H7 (cell line): ENCODE measurements at places on chromosomes 1 and 21.

- DNase-seq: no peak
Measured at GRCh38 chr1:210384625-210385024, 55.9 kb downstream of the HHAT start.

DNA sequence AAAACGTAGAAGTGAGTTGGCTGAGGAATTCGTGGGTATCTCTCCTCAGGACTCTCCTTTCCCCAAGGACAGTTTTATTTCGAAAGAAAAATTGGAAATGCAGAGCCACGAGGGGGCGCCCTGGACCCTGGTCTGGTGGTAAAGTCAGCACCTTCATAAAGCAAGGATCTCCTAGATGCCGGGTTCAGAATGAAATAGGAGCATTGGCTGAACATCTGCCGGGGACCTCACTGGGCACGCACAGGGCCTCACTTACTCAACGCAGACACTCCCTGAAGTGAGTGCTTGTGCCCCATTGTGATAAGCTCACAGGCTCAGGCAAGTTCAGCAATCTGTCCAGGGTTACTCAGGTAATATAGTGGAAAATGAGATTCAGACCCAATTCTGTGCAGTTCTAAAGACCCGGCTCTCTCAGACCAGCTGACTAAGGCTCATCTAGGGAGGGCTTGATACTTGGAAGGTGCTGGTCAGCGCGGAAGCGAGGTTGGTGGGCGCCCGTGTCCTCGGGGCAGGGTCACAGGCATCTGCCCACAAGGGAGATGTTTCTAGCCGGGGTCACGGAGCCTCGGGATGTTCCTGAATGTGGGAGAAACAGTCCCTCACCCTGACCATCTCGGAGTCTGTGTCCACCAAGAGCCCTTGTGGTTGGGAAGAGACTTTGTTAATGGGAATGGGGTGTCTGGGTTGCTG is 55.7 kb upstream of the ETV3 start:
- DNase-seq: peak; percentile 89

GRCh38 chr1:7989762-7990428 is 28.4 kb downstream of the PARK7 start:
- DNase-seq: no peak

GRCh38 chr1:45531873-45532272 is 10.2 kb upstream of the PRDX1 start:
- no peak for DNase-seq

DNA sequence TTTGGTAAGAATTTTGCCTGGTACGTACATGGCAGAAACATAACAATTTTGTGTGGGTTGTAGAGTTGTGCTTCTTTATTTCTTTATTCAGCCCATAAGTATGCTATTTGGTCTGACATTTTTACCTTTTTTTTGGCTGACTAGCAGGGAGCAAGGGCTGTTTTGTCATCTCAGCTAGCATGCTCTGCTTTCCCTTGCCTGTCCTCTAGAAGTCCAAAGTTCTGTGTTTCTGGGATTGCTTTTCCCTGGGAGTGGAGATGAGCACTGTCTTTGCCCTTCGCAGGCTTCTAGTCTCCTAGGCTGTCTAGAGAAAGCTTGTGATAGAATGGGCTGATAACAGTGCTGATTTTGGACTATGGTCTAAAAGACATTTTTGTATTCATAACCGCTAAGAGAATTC is 7.5 kb downstream of the UCK2 start:
- no peak for DNase-seq

GRCh38 chr1:211939876-211940468 is 95.4 kb downstream of the INTS7 start:
- no peak for DNase-seq

GRCh38 chr21:29231756-29232529 is 66.8 kb upstream of the BACH1 start:
- no peak for DNase-seq

DNA sequence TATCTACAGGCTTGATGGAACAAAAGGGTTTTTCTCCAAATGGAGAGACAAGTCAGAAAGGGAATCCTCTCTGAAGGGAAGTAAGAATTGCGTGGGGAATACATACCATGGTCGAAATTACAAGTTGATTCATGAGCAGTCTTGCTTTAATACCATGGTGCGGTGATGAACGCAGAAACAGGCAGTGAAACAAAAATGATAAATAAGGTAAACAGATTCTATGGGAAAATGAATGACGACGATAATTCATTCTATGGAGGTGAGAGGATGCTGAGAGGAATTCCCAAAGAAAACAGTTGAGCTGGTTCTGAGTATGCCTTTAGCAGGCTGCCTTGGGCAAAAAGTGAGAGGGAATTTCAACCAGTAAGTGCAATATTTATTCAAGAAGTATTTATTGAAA is 209.4 kb upstream of the RUNX1 start:
- DNase-seq: no peak

DNA sequence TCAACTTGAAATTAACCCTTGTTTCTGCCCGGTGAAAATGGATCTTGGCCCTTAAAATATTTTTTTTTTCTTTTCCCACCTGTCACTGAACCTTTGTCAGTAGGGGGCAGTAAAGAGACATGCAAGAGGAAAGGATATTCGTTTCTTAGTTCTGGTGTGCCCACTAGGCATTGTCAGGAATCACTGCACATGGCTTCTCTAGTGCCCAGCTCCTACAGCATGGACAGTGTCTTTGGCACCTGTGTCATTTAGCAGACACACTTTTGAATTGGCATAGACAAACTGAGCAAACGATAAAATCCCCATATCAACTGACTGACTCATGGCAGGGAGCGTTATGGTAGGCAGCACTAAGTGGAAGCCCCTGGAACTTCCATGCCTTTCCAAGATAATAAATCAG is 1048.1 kb downstream of the BRINP3 start:
- peak; percentile 7 for DNase-seq

DNA sequence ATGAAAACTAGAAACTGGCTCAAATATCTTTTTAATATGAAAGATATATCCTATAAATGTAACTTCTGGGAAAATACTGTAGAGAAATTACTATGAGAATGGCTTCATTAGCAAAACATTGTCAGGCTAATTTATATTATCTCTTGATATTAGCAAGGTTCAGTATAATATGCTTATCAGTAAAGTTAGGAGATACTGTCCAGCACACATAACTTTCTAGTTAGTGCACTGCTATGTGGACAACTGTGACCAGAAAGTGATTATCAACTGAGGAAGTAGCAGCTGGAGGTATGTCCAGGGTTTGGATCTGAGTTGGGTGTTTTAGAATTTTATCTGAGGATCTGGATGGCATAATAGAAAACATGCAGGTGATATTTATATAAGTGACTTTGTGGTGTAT is 7.5 kb downstream of the LRRC8C start:
- no peak for DNase-seq

DNA sequence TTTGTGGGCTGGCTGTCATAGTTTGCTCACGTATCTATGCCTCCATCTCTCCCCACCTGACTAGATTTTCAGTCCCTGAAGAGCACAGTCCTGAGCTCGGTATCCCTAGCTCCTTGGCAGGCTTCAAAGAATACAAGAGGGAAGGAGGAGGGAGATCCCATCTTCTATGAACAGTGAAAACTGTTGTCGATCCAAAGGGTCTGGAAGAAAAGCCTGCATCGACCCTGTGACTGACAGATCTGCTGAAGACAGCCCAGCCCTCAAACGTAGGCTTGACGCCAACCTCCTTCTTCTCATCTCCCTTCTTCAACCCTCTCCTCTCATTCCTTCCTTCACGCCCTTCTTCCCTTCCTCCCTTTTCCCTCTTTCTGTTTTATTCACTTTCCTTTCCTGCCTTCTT is 13.3 kb upstream of the ADORA1 start:
- no peak for DNase-seq

- DNase-seq: no peak
Measured at GRCh38 chr21:43933199-43933598, 68.2 kb downstream of the AGPAT3 start.

- DNase-seq: no peak
Measured at GRCh38 chr1:243831463-243831862, 18.6 kb downstream of the AKT3 start.

GRCh38 chr1:20574686-20575540 is 14.0 kb upstream of the CDA start:
- DNase-seq: peak; percentile 91

- peak; percentile 47 for DNase-seq
Measured at GRCh38 chr1:85894651-85895050, 186.4 kb upstream of the ZNHIT6 start.

DNA sequence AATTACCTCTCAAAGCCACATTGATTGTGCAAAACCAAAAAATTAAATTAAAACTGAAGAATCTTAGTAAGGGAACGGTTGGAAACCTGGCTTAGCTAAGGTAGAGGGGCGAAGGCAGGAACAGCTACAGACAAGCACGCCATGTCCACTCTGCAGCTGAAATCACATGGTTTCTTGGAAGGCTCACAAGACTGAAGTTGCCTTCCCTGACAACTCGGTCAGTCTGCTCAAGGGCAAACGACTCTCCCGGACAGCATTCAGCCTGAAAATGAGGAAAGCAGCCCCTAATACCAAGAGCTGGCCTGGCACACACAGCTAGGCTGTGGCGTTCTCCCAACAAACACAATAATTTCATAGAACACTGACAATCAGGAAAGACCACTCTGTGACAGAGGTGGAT is 22.7 kb upstream of the BECN2 start:
- no peak for DNase-seq
